ENCODE measurements at places on chromosomes 3 and 15.

DNA sequence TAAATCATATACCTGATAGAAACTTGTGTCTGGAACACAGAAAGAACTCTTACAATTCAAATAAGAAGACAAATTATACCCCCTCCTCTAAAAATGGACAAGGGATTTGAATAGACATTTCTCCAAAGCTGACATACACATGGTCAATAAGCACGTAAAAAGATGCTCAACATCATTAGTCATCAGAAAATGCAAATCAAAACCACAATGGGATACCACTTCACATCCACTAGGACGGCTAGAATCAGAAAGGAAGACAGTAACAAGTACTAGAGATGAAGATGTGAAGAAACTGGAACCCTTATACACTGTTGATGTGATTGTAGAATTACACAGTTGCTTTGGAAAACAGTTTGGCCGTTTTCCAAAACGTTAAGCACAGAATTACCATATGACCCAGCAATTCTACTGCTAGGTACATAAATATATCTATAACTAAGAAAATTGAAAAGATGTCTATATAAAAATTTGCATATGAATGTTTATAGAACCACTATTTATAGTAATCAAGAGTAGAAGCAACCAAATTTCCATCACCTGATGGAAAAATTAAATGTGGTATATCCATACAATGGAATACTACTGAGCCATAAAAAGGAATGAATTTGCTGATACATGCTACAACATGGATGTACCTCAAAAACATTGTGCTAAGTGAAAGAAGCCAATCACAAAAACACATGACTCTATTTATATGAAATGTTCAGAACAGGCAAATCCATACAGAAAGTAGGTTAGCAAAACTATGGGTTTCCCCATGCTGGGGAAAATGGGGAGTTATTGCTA lies 60.8 kb downstream of the GREM1 start:
- DNase-seq: no peak

- no peak for DNase-seq
These were observed 42.0 kb downstream of the CD86 start for GRCh38 chr3:122097141-122097540.

GRCh38 chr15:47801522-47801921 lies 84.2 kb downstream of the SEMA6D start:
- DNase-seq: no peak

GRCh38 chr15:74174958-74175253 lies 1.4 kb downstream of the ISLR start:
- no peak for DNase-seq

DNA sequence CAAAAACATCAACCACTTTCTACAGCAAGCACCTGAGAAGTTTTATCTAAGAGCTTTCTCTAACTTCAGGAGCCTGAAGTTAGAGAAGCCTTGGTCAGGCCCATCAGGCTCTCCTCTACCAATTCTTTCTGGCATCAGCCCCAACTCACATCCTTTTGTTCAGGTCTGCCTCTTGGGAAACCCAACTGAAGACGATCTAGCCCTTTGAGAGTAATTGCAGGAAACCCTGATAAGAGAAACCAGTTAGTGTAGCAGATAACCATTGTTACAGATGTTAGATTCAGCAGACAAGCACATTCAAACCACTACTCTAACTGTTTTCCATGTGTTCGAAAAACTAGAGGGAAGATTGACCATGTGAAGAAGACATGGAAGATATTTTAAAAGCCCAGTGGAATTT lies 27.0 kb upstream of the DYNC1LI1 start:
- DNase-seq: no peak

- DNase-seq: no peak
These were observed 32.5 kb downstream of the ACAD9 start for GRCh38 chr3:128911911-128912310.

GRCh38 chr3:149599236-149599635 lies 58.6 kb downstream of the WWTR1 start:
- no peak for DNase-seq

- peak; percentile 23 for DNase-seq
These were observed 106.4 kb downstream of the PTPRG start for GRCh38 chr3:61667814-61668213.

- DNase-seq: no peak
These were observed 195.7 kb upstream of the KCNMB2 start for GRCh38 chr3:178340506-178340905.

GRCh38 chr15:85706779-85707518 lies 87.8 kb downstream of the KLHL25 start:
- DNase-seq: peak; percentile 62

- no peak for DNase-seq
These were observed 81.3 kb downstream of the SEC22A start for GRCh38 chr3:123283074-123283473.

- DNase-seq: no peak
These were observed 65.2 kb downstream of the LPP start for GRCh38 chr3:188219147-188219546.

GRCh38 chr15:58546635-58547627 lies 115.1 kb downstream of the LIPC start:
- peak; percentile 98 for DNase-seq

DNA sequence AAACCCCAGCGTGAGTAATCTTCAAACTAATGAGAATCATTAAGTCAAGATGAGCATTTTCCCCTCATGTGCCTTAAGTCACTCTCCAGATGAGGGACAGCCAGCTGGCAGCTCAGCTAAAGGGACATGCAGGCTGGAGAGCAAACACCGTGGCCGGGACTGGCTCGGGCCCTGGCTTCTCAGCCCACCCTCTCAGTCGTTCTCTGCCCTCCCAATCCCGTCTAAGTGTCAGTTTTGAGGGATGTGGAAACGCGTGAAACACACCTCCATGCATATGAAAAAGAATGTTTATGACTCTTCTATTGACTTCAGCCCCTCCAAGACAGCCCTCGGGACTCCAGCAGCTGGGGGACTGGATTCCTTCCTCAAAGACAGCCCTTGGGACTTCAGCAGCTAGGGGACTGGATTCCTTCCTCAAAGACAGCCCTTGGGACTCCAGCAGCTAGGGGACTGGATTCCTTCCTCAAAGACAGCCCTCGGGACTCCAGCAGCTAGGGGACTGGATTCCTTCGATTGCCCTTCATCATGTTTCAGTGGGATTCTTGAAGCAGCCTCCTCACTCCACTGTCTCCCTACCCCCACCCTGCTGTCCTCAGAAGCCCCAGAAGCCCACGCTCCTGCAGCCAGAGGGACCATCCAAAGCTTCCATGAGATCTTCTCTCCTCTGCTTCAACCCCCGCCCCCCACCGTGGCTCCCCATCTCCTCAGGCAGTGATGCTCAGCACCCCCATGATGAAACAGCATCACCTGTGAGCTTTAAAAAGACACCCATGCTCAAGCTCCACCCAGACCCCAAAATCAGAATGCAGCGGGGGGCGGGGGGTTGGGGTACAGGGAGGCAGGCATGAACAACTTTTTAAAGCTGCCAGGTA lies 228.9 kb downstream of the XXYLT1 start:
- no peak for DNase-seq

GRCh38 chr3:13025090-13025489 lies 48.1 kb downstream of the IQSEC1 start:
- peak; percentile 94 for DNase-seq

- DNase-seq: no peak
These were observed 6.1 kb upstream of the PCSK6 start for GRCh38 chr15:101495334-101496197.

GRCh38 chr3:108064293-108064887 lies 26.4 kb downstream of the CD47 start:
- no peak for DNase-seq

GRCh38 chr3:21328711-21329390 lies 422.2 kb downstream of the ZNF385D start:
- no peak for DNase-seq

GRCh38 chr3:129023909-129024308 lies 22.8 kb downstream of the EFCC1 start:
- peak; percentile 48 for DNase-seq

- DNase-seq: peak; percentile 94
These were observed 98.3 kb upstream of the VGLL3 start for GRCh38 chr3:87088993-87089841.

- DNase-seq: no peak
These were observed 13.3 kb upstream of the PLSCR1 start for GRCh38 chr3:146557745-146558144.

GRCh38 chr3:102480139-102480538 lies 45.3 kb downstream of the ZPLD1 start:
- no peak for DNase-seq

GRCh38 chr3:106372806-106373190 lies 504.0 kb upstream of the CBLB start:
- DNase-seq: no peak

DNA sequence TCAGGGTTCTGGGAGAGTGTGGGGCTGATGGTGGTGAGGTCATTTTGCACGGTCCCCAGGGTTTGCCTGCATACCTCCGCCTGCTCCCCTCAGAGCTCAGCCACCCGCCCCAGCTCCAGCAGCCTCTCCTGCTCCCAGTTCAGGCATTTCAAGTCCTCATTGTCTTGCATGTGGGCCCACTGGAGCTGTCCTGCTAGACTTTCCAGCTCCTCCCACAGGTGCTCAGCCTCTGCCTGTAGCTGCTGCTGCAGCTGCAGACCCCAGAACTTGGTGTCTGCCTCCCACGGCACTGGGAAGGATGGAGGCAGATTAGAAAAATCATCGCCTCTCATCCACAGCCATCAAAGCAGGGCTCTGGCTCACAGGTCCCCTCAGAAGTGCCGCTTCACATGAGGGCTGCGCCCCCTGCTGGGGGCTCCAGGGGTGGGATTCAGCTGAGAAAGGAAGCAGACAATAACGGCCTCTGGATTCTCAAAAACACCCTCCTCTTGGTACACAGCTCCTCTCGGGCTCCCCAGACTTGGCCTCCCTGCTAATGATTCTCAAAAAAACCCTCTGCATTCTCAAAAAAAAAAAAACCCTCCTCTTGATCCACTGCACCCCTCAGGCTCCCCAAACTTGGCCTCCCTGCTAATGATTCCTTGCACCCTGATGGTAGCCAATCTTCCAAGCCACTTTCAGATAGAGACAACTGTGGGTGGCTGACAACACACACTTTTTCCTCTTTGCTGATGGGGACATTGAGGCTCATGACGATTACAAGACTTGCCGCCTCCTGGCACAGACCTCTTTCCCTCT lies 89.3 kb upstream of the C2CD4B start:
- peak; percentile 73 for DNase-seq

DNA sequence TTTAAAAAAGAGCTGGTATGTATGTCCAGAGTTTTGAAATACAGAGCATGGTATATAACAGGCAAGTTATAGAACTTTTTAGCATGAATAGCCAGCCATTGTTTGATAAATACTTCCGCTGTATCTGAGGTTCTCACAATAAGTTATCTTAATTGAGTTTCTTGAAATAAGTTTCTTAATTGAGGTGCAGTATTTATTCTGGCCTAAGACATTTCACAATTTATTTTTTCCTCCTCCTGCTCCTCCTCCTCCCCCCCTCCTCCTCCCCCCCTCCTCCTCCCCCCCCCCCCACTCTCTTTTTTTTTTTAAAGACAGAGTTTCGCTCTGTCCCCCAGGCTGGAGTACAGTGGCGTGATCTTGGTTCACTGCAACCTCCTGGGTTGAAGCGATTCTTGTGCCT lies 83.4 kb downstream of the VPS8 start:
- DNase-seq: no peak

DNA sequence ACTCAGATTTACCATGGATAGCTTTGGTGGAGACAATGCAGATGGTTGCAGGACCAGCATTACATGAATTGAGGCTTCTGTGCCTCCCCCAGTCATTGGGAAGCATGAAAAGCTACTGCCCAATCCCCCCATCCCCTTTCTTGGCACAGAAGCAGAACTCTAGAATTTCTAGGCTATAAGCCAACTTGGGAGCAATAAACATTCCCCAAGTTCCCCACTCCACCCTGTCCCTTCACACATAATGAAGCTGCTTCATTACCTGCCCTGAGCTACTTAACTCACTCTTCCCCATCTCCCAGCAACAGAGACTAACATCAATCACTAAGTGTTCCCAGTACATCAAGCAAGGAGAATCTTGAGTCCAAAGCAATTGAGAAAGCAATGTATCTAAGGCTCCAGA lies 164.5 kb downstream of the RORA start:
- no peak for DNase-seq

GRCh38 chr3:32469151-32469874 lies 33.3 kb downstream of the CMTM6 start:
- peak; percentile 37 for DNase-seq
